ENCODE measurements at places on chromosomes 11 and 22.
A peak's percentile ranks its signal among the peaks of the same experiment; 100 is the strongest.

GRCh38 chr22:27382947-27383346 is 418.6 kb downstream of the MN1 start:
- DNase-seq: no peak

DNA sequence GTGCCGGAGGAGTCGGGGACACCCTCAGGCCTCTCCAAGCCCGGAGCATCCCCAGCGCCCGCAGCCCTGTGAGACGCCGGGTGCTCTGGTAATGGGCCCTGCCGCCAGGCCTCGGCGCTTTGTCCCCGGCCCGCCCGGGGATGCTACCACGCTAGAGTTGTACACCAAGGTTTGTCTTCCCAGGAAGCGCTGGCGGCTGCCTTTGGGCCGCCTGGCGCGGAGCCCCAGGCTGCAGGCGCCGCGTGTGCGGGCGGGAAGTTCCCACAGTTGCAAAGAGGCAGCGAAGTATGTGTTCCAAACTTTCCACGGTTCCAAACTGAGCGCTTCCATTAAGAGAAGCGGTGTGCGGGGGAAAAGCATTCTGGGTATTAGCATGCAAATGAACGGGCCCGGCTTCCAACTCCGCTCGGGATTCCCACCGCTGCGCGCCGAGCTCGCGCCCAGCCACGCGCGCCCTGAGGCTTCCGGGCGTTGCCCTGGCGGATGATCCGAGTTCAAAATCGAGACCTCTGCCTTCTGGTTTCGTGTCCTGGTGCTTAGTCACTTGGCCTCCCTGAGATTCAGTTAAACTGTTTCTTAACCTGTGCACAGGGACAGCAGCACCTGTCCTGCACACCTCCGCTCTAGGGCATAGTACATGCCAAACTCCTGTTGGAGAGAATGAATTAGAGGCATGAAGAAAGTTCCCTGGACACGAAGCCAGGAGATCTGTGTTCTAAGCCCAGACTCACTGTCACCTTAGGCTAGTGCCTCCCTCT is 1.3 kb upstream of the PATZ1 start:
- DNase-seq: peak; percentile 74

DNA sequence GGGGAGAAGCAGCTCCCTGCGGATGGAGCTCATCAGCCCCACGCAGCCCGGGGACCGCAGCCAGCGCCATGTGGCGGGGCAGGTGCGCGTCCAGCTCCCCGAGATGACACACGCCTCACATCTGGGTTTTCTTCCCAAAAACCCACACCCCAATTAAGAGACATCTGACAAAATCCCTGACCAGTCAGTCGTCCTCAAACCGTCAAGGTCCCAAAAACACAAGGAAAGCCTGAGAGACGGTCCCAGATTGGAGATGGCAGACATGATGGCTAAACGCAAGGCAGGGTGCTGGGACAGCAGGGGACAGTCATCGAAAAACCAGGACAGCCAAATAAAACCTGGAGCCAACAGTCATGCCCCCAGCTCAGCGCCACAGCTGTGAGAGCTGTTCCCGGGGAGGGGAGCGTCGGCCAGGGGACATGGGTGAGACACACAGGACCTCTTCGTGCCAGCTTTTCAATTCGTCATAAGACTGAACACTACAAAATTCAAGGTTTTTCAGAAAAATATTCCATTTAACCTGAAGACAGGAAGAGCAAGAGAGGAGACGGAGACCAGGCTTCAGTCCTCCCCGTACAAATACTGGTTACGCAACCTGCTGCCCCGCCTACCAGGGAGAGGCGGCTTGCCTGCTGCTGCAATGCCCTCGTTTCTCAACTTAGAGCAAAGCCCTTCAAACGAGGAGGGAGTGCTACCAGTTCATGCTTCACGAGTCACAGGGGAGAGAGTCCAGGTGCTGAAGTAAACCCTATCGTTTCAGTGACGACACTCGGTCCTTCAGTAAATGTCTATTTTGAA is 10.5 kb downstream of the TOLLIP start:
- DNase-seq: no peak

GRCh38 chr11:92594251-92594650 is 369.6 kb downstream of the FAT3 start:
- DNase-seq: no peak

DNA sequence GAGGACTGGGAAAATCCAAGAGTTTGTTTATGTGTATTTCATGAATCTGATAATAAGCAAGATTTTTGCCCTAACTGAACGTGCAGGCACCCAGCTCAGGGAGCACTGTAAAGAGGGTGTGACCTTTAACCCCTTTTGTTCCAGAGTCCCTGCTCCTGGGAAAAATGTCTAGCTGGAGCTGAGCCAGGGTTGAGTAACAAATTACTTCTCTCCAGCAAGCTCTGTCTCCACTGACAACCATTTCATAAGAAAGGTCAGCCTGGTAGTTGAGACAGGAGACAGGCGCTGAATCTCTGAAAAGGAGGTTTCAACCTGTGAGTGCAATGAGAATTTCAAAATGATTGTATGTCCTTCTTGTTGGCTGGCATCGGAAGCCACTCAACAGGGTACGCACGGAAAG is 156.4 kb upstream of the NARS2 start:
- no peak for DNase-seq

DNA sequence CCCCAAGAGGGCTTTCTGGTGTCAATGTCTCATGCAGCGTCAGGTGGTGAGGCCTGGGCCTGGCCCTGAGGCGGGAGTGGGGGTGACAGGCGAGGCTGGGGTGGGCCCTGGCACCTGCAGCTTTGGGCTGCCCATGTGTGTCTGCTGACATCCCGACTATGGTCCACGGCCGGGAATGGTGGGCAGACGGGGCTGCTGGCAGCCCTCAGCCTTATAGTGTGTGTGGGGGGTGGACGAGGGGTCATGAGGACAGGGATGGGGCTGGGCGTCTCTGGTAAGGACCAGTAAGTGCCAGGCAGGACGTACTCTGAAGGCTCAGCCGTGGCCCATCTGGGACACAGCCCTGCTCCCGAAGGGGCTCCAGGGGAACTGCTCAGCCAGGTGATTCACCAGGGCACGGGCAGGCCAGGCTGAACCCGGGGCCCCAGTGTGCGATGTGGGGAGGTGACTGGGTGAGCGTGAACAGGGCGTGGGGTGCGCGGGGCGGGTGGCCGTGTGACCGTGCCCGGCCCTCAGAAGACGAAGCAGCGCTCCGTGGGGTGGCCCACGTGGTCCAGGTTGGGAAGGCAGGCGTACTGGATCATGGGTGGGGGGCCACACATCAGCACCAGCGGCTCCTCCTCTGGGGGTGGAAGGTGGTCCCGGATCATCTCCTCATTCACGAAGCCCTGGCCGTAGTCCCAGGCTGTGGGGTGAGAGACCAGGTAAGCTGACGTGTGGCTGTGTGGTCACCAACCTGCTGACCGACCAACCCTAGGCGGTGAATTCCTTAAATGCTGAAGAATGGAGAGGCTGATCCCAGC is 4.8 kb upstream of the POLDIP3 start:
- no peak for DNase-seq
